ENCODE measurements at places on chromosomes 5 and 9.
A peak's percentile ranks its signal among the peaks of the same experiment; 100 is the strongest.

GRCh38 chr5:142823126-142823525, 52.9 kb downstream of the ARHGAP26 start:
- no peak for DNase-seq

- peak; percentile 57 for DNase-seq
Measured at GRCh38 chr5:57494104-57495098, 11.8 kb upstream of the ACTBL2 start.

GRCh38 chr5:151708126-151708525, 21.4 kb upstream of the SPARC start:
- DNase-seq = no peak

DNA sequence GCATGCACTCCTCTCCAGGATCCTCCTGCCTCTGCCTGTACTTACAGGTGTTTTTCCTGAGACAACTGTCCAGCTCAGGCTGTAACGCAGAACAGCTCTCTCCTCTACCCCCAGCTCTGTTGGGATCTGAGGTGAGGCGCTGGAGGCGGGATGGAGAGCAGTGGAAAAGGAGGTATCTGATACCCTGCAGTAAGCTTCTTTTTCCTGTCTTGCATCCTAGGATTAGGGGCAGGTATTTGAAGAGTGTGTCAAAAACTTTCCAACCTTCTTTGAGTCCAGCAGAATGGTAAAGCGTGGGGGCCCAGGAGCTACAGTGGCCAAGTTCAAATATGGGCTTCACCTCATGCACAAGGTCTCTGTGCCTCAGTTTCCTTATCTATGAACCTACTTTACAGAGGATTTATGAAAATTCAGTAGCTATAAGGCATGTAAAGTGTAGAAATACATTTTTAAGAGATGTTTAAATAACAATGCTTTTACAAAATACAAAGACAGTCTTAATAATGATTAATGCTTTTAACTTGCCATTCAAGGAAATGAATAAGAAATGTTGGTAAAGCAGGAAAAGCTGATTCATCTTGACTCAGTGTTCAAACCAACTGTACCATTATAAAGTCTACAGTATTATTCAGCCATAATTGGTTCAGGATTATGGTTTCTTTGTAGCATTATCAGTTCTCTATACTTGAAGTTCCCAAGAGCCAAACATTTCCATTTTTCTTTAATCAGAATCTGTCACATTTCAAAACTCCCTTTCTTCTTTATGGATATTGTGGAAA, 26.1 kb downstream of the MAP1B start:
- DNase-seq = no peak

DNA sequence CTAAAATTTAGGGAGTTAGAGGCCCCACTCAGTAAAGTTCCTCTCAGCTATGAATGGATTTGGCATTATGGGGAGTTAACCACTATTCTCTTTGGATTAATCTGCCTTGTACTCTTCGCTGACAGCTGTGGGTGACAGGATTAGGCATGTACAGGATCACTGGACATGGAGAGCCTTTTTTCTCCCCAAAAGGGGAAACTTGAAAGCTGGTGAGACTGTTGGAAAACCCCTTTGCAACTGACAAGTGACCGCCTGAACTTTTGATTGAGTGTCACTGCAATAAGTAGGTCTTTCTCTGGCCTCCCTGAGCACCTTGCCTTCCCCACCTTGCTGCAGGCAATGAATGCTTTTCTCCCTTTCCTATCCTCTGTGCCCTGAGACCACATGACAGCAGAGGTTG, 68.3 kb downstream of the ERP44 start:
- no peak for DNase-seq

DNA sequence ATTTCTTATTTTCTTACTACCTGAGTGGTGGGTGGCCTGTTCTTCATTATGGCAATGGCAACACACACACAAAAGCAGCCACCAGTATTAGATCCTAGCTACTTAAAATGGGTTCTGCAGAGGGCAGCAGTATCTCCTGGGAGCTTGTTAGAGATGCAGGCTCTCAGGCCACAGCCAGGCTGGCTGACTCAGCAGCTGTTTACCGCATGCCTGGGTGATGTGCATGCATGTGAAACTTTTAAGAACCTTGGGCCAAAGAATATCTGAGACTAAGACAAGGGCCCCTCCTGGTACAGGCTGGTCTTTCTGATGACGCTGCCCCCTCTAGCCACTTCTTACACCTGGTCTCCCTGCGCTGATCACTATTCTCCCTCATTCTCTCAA, 399.0 kb downstream of the MED10 start:
- no peak for DNase-seq

DNA sequence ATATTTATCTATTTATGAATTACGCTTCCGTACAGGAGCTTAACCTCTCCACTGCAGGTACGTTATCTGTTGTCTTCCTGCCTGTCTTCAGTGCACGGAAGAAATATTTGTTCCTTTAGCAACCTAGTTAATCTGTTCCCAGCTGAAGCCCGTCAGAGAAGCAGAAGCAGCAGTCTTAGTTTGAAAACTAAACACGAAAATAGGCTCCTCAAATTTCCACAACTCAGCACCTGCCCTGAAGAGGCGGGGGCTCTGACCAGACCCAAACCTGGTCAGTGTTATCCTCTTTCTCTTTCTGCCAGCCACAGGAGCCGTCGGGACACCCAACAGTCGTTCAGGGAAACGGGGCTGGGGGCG, 462 bp downstream of the NUDCD2 start:
- no peak for DNase-seq

- no peak for DNase-seq
Measured at GRCh38 chr5:61701877-61702602, 370.0 kb downstream of the ZSWIM6 start.

DNA sequence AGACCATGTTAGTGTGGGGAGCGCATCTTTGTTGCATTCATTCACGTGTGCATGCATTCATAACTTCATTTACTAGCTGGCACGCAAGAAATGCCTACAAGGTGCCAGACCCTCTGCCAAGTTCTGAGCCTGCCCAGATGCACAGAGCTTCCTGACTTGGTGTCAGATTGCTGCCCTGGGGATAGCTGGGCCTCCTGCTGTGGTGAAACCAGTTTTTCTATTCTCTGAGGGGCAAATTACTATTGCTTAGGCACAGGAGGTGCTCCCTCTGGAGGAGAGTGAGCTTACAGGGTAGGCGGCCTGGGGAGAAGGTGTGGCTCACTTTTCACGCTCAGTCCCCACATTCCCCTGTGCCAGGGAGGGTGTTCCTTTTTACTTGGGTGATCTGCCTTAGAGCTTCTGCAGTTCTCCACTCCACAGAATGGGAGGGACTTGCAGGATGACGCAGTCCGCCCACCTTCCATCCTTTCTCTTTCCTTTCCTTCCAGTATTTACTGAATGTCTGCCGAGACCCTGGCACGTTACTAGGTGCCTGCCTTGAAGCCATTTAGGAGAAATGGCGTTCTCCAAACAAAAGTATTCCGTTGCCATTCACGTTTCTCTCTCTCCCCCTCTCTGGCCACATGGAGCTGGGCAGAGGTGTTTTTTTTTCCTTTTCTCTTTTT, 27.9 kb upstream of the CTNNA1 start:
- peak; percentile 86 for DNase-seq

GRCh38 chr9:74609671-74610405, 112.7 kb downstream of the RORB start:
- no peak for DNase-seq

GRCh38 chr9:21510806-21511205, 28.7 kb upstream of the IFNE start:
- no peak for DNase-seq

DNA sequence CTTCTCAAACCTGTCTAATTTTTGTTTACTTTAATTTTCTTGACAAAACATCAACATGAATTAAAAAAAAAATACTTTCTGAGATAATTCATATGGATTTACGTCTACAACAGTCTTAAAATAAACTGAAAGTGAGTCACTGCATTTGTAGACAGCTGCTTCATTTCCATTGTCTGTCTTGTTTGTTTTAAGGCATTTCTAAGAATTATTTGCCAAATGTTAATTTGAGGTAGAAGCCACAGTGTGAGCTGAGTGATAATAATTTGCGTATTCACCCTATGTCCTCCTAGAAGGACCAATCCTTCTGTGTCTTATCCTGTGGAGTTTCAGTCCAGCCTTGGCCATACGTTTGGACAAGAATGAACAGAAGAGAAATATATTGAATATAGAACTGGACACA, 174.5 kb downstream of the CFAP90 start:
- DNase-seq = no peak

DNA sequence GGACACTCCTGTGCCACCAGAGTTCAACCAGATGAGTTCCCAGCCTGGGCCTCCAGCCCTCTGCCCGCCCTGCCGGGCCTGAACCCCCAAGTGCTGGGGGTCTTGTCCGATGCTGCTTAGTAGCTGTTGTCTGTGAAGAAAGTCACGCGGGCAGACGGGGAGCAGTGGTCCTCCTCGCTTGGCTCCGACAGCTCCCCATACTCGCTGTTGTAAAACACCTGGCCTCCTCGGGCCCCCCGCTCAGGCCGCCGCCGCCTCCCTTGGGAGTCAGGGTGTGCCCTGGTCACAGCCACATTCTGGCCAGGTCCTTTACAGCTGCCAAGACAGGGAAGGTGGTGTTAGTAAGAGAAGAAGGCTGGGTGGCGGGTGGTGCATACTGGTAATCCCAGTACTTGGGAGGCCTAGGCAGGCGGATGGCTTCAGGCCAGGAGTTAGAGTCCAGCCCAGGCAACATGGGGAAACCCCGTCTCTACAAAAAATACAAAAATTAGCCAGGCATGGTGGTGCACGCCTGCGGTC, 11.8 kb upstream of the SCGB3A1 start:
- DNase-seq = no peak

- DNase-seq = no peak
Measured at GRCh38 chr9:133852431-133852830, 114.3 kb upstream of the SARDH start.

DNA sequence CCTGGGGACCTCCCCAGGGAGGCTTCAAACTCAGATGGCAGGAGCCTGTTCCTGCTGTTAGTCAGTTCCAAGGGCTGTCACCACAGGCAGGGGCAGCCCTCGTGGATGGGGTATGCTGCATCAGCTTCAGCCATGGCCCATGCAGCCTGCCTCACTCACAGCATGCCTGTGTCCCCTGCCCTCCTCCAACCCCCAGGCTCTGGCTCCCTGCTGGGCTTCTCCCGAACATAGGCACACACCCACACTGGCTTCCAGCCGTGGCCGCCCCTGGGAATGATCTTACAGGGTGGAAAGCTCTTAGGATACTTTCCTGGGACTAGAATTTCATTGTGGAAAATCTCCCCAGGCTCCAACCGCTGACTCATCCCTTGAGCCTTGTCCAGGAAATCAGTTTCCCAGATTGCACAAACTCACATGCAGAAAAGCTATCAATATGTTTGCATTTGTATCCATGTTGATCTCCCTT, 163.8 kb downstream of the SEC61B start:
- no peak for DNase-seq

DNA sequence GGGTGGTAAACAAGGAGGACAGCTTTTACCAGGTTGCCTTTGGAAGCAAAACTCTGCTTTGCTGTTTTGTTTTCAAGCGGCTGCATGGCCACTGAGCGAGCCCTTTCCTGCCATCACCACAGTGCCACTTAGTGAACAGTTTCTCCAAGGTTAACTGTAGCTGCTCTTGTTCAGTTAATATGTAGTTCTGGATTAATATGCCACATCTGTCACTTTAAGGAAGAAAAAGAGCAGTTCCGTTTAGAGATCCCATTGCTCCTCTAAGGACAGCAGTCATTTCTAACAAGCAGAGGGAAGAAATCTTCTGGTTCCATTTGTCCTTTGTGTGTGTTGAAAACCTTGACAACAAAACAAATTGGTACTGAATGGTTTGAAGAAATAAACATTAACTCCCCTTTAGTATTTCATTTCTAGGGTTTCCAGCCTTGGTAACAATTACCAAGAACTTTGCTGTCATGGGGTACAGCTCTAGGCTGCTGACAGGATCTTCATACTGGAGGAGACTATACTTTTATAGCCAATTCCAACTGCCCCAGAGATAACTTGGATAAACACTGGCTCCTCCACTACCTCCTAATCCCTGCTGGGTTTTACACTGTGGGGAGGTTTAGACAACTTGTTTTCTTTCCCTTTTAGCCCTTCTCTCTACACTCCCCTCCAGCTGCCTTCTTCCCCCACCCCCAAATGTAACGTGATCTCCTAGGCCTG, 10.3 kb upstream of the ABL1 start:
- DNase-seq = no peak

DNA sequence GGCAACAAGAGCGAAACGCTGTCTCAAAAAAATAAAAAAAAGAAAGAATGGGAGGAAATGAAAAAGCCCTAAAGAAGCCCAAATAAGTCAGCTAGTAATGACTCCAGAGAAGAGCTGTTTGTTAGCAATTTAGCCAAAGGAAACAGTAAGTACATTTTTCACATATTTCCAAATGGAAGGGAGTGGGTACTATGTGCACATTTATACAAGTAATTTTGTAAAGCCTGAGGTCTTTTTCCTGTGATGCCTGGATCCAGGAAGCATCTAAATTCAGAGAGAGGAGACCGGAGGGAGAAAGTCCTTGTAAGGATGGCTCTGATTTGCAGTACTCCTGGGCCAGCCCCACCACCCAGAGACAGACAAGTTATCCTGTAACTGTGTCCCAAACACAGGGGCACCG, 14.7 kb downstream of the FBP1 start:
- DNase-seq = no peak

DNA sequence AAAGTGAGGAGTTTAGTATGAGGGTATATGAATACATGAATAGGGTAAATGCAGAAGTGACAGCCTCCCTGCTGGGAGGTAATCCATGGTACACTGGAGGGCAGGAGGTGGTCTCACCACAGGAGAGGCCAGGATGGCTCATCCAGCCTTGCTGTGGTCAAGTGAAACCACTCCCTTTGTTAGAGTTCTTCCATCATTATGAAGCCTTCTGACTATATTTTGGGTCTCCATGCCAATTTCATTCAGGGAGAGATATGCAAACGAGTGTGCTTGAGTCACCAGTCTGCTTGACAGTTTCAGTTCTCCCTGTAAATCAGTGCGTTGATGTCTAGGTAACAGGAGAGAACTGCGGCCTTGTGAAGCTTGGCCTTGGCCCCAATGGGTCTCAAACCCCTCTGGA, 16.4 kb downstream of the PPP3R2 start:
- DNase-seq = no peak

GRCh38 chr5:178147406-178147805, 6.3 kb downstream of the NHP2 start:
- DNase-seq = no peak

- DNase-seq = no peak
Measured at GRCh38 chr5:157963761-157964160, 104.8 kb upstream of the CLINT1 start.

GRCh38 chr5:14840624-14841023, 31.0 kb downstream of the ANKH start:
- no peak for DNase-seq

DNA sequence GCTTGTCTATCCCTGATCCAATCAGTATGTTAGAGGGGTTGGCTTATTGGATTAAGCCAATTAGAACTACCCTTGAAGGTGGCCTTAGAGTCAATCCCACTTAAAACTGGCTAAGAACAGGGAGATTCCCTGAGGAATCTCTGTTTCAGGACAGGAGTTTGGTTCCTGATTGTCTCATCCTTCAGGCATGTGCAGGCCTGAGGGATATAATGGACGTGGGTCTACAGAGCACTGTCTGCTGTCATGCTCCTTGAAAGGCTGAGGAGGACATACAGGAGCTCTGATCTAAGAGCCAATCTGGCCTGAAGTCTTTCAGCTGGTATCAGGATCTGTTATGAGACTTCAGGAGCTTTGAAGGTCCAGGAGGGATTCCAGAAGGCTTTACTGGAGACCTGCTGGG, 36.2 kb upstream of the PRXL2C start:
- DNase-seq = no peak

Measured in NCI-H1436 treated with DMSO at 0.1 percent for 48 hours (cell line).